ENCODE measurements at places on chromosomes 5 and 9.

DNA sequence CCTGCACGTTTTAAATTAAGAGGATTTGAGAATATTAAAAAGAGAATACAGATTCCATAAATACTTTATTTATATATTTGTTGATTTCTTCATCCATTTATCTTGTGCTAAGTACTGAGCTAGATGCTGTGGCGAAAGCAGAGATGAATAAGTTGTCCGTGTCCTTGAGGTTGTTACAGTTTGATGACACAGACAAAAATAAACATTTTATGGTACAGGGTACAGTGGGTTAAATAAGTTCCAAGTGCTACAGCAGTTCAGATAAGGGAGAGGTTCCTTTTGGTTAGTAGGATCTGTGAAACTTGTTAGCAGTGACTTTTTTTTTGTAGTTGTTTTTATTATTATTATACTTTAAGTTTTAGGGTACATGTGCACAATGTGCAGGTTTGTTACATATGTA is 50.2 kb downstream of the MACIR start:
- no peak for DNase-seq

DNA sequence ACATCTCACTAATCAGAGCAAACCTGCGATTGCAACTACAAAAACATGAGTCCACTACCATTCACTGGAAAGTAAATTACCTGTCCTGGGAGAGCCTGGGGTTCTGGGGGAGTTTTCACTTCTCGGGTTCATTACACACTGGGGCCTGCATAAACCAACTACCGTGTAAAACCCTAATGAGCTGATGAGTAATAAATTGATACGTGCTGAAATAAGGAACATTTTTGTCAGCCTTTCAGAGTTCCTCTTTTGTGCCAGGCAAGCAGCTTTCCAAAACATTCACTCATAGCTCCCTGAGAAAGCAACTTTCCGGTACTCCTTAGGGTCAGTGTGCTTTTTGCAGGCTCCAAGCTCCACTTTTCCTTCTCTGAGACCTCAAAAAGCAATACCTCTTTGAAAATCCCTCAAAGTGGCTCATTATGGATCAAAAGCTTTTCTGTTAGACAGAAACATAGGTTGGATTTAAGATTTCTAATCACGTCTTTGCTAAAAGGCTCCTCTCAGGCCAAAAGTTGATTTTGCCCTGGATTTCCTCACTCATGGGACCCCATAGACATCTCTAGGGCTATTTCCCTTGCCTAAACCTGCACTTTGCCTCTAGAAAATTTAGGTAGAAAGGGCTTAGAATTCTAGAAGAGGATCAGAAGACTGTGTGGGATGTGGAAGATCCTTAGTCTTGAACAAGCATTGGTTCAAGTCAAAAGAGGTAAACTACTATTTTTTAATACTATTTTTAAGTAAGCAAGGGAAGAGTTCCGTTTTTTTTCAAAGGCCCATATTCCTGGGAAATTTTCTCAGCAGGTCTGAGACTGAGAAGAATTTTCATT is 74.8 kb downstream of the ST8SIA4 start:
- DNase-seq: no peak

- DNase-seq: peak; percentile 51
Observed at GRCh38 chr9:98867429-98868168, 60.1 kb downstream of the GALNT12 start.

DNA sequence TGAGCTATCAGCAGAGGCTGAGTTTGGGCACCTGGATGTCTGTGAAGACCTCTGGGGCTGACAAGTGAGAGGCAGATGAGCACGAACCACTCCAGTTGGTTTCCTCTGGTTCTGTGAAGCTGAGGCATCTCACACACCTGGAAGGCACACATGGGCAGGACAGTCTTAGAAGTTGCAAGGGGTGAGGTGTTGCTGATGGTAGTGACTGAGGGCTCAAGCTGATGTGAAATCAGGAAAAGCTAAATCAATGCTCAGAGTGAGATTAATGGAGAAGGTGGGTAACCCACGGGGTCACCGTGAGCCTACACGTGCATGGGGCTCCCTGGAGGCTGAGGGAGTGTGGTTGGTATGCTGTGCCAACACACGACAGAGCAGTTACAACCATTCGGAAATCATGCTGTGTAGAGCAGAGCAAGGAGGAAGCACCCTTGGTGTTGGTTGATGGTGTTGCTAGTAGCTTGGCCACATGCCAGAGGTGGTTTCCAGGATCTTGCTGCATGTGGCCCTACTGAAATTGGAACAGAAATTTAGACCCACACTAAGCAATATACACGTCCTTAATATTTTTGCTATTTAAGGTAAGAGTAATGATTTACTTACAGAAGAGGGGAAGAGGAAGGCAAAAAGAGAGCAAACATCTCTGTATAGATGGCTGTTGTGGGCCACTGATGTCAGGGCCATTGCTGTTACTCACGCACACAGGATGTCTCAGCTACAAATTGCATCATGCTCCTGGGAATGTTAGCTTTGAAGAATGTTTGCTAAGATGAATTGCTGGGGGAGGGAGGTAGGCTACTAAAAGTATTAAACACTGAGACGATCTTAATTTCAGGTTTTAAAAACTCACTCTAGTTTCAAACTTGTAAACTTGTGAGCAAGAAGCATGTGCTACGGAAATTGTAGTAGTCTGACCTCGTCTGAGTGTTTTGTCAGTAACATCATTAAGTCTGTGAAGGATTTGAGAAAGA is 170.5 kb downstream of the ARHGEF28 start:
- peak; percentile 90 for DNase-seq

DNA sequence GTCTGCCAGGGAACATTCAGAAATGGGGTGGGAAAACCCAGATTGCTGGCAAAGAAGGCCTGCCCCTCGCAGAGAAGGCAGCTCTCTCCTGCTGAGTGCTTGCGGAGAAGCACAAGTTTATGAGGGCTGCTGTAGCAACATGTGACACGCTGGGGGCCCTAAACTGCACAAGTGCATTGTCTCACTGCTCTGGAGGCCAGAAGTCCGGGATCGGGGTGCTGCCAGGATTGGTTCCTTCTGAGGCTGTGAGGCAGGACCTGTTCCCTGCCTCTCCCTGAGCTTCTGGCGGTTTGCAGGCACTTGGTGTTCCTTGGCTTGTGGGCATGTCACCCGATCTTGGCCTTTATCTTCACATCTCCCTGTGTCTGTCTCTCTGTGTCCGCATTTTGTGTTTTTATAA is 75.6 kb upstream of the NEURL1B start:
- DNase-seq: no peak

- peak; percentile 25 for DNase-seq
Observed at GRCh38 chr9:35603506-35603985, 1.5 kb upstream of the TESK1 start.

Data from NCI-H226 (cell line).